ENCODE measurements at places on chromosomes 11 and 22. TPM values are rescaled to one million over a fixed set of nuclear protein-coding genes. Genes with fewer than 3 reads are reported as not detected.

GRCh38 chr22:49195636-49196035 is 632.0 kb downstream of the BRD1 start:
- no peak for DNase-seq

Gene PATE1
- total RNA-seq, result not detected

Gene TTLL8
- not detected for total RNA-seq

- DNase-seq, result peak; percentile 57
Measured at GRCh38 chr11:46296528-46297448, 19.3 kb downstream of the CREB3L1 start.

- DNase-seq, result no peak
Measured at GRCh38 chr22:40241200-40241763, 63.6 kb downstream of the TNRC6B start.

- no peak for DNase-seq
Measured at GRCh38 chr11:6542727-6543126, 45.6 kb downstream of the DNHD1 start.

DNA sequence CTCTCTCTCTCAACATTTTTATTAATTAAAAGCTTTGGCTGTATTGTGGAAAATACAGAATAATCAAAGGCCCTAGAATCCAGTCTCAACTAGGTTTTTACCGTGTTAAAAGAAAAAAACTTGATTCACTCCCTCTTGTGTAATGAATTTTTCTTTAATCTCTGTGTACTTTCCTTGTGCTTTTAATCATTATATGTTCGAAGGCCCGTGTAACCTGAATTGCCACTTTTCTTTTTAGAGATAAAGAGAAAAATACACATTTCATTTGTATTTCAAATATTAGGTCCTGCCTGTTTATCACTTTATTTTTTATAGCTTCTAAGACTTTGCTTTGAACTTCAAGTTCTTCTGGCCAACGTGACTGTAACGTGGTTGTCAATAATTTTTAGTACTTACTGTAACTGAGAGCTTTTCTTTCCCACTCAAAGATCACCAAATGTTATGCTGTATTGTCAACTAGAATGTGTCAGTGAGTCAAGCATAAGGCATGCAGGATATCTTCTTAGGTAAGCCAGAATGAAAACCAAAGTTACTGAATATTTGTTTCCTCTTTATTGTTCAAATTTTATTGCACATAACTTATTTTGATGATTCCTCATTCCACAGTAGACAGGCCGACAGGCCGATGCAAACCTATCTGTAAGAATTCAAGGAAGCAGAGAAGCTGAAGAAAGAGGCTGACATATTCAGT is 23.3 kb upstream of the FAR1 start:
- no peak for DNase-seq

DNA sequence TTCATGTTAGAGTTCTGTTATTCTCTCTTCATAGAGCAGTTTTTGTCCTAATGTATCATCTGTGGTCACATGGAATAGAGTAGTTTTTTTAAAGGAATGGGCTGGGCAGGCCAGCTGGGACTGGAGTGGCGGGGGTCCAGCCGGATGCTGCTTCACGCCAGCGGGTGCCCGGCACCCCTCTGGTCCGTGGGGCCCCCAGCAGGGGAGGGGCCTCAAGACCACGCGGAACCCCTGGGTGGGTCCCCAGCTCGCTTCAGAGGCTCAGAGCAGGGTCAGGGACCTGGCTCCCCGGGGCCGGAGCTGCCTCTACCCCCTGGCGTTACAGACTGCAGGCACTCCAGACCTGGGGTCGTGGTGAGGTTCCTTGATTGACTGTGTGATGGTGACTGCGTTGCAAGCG is 159.1 kb upstream of the HSD17B12 start:
- DNase-seq, result no peak

Gene MPZL3
- 2.7 TPM for total RNA-seq

Gene FAM83F
- 4.4 TPM for total RNA-seq

DNA sequence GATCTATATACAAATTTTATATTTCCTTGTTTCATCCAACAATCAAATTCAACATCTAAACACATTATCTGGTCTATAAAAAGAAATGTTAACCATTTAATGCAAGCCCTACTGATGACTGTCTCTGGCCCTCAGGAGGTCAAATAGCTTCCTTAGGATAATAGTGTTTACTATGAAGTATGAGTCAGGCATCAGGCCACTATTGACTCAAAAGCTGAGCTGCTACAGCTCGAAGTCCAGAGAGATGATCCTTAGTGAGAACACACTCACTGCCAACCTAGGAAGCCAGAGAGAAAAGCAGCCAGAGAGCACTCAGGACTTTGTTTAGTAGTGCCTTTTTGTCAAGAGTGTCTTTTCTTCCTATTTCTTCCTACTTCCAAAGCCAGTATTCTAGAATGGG is 171.8 kb downstream of the SOX6 start:
- DNase-seq, result no peak

DNA sequence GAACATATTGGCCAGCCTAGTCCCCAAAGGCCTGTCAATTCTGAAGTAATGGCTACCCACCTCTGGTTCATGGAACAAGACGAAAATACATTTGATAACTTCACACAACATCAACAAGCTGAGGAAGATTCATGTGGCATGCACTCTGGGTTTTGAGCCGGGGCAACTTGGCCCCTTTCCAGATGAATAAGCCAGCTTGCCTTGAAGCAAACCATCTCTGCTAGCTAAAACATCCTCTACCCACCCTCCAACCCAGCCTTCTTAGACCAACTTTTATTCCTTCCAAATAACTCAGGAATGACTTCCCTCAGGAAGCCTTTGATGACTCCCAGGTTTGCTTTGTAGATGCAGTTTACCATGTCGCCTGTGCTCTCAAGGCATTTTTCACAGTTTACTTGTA is 94.4 kb downstream of the SLC1A2 start:
- DNase-seq, result no peak

Gene GDPD4
- total RNA-seq, result not detected

GRCh38 chr22:45019861-45020655 is 10.3 kb upstream of the PHF21B start:
- no peak for DNase-seq

- DNase-seq, result no peak
Measured at GRCh38 chr11:95764267-95764898, 25.2 kb downstream of the FAM76B start.

- DNase-seq, result no peak
Measured at GRCh38 chr11:128888034-128888985, 2.8 kb upstream of the KCNJ5 start.

GRCh38 chr11:17691550-17691949 is 27.8 kb upstream of the MYOD1 start:
- DNase-seq, result no peak

DNA sequence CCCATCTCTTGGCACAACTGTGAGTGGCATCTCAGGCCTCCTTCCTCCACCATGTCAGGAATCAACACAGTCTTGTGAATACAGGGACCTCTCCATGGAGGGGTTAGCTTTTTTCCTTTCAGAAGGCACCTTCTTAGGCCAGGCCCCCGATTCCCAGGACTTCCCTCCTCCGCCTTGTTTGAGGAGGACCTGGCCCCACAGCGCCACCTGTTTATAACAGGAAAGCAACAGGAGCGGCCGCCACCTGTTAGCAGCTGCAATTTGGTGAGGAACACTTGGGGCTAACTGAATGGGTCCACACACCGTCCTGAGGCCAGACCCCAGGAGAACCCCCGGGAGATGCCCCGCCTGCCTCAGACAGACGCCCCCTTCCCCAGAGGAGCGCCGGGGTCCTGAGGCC is 3.8 kb upstream of the PKP3 start:
- DNase-seq, result no peak

Gene INPP5J
- 20.7 TPM for total RNA-seq

- DNase-seq, result no peak
Measured at GRCh38 chr11:119362741-119363080, 16.2 kb upstream of the MFRP start.

Gene HTR3B
- not detected for total RNA-seq

GRCh38 chr11:133107763-133108162 is 424.5 kb downstream of the OPCML start:
- DNase-seq, result no peak

GRCh38 chr11:16011396-16011795 is 344.9 kb downstream of the SOX6 start:
- DNase-seq, result no peak

GRCh38 chr11:125649465-125650166 is 24.7 kb downstream of the CHEK1 start:
- DNase-seq, result no peak

Gene YWHAH
- 67.2 TPM for total RNA-seq

Gene APOA4
- not detected for total RNA-seq

DNA sequence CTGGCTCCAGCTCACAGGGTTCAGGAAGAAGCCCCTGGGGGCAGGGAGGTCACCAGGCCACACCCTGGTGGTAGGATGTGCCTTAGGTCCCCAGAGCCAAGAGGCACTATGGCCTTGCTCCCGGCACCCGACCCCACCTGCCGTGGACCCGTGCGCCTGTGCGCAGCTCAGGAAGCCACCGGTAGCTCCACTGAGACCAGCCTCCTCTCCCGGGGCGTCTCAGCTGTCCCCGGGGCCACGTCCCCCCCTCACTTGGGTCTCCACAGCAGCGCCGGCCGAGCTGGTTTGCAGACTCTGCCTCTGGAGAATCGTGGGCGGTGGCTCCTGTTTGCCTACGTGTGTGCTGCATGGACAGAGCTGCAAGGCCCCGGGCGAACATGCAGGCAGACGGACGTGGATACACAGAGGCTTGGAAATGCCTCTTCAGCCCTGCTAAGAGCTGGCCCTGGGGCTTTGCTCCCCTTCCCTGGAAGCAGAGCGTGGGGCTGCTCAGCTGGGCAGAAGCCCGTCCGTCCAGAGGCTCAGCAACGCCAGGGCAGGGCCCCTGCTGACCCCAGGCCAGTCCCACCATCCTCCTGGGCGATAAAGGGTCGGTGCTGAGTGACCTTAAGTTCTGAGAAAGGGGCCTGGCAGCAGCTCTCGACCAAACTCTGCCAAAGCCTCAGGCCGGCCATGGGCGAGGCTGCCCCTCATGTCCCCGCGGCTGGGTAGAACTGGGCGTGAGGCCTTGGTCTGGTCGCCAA is 15.3 kb upstream of the MUC5B start:
- DNase-seq, result peak; percentile 7

GRCh38 chr11:122769126-122769780 is 69.0 kb upstream of the CRTAM start:
- no peak for DNase-seq

Gene GLYATL2
- 0.44 TPM for total RNA-seq
